ENCODE measurements at places on chromosomes 2 and 18.

DNA sequence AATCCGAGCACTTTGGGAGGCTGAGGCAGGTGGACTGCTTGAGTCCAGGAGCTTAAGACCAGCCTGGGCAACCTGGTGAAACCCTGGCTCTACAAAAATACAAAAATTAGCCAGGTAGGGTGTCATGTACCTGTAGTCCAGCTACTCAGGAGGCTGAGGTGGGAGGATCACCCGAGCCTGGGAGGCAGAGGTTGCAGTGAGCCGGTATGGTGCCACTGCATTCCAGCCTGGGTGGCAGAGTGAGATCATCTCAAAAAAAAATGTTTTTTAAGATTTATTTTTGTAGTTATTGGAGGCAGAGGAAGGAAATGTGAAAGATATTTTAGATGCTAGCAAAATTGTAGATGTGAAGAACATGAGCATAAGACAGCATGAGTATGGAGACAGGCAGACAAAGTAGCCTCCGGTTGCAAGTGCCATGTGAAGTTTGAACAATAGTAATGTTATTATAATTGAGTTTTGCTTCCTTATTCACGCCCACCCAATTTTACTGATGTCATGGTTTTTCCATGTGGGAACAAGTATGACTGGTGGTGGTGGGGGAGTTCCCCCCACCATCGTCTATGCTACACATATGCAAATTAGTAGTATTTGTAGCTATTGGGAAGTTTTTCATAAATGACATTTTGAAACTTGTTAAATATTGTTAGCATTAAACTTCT lies 18.0 kb downstream of the REL start:
- DNase-seq: no peak

- no peak for DNase-seq
These were observed 101.4 kb downstream of the FARSB start for GRCh38 chr2:222554517-222554916.

- DNase-seq: no peak
These were observed 61.7 kb downstream of the KCNS3 start for GRCh38 chr2:17940091-17940630.

DNA sequence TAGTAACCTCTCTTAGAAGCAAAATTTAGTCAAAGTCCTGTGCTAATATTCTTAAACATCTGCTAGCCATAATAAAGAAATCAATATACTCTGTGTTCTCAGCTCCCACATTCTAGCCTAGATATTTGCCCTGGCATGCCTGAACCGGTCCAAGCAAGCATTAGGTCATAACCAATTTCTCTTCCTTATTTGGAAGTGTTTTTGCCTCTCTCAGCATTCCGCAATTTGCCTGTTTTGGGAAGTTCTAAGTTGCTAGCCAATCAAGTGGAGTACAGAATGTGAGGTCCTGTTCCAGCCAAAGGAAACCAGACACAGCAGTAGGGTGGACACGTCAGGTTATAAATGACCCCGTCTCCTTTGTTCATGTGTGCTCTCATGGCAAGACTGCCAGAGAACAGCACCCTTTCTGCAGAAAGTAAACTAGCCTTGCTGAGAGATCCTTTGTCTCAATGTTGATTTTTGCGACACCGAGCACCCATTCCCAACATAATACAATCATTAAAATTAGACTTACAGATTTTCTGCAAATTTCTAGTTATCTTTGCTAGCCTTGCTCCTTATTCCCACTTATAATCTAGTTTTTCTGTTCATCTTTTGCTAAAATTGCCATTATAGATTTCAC lies 13.0 kb upstream of the SULT1C4 start:
- DNase-seq: no peak

DNA sequence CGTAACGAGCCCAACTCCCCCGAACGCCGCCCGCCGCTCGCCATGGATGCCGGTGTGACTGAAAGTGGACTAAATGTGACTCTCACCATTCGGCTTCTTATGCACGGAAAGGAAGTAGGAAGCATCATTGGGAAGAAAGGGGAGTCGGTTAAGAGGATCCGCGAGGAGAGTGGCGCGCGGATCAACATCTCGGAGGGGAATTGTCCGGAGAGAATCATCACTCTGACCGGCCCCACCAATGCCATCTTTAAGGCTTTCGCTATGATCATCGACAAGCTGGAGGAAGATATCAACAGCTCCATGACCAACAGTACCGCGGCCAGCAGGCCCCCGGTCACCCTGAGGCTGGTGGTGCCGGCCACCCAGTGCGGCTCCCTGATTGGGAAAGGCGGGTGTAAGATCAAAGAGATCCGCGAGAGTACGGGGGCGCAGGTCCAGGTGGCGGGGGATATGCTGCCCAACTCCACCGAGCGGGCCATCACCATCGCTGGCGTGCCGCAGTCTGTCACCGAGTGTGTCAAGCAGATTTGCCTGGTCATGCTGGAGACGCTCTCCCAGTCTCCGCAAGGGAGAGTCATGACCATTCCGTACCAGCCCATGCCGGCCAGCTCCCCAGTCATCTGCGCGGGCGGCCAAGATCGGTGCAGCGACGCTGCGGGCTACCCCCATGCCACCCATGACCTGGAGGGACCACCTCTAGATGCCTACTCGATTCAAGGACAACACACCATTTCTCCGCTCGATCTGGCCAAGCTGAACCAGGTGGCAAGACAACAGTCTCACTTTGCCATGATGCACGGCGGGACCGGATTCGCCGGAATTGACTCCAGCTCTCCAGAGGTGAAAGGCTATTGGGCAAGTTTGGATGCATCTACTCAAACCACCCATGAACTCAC lies 673 bp downstream of the PCBP1 start:
- peak; percentile 46 for DNase-seq

DNA sequence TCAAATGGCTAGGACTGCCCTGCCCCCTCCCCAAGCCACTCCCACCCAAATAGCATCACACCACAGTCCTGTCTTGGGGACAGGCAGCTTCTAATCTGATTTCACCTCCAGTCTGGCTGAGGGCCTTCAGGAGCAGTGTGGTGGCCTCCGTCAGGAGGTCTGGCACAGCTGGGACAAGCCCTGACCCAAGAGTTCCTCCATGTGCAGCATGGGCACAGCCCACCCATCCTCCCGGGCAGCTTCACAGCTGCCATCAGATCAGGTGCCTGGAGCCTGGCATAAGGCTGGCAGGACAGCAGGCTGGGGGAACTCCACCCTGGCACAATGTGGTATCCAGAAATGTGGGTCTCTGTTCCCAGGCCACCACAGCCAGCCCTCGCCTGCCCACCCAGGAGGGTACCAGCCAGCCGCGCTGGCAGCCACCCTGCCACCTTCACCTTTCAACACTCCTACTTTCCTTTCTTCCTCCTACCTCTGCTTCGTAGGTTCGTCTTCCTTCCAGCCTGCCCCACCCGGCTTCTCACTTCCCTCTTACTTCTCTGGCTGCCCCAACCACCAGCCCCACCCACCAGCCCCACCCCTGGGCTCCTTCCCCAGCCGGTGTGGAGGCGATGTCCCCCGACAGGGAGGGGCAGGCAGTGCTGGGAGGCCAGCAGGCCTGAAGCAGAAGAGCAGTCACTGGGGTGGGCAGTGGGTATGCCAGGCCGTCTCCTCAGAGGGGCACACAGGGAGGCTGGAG lies at the start of gene CAPG:
Gene CAPG, minus strand, starts transcription at position 522 of the 739 bp plus-strand sequence. CDS start 8,221 bp downstream, outside the sequence.
- no peak for DNase-seq

- DNase-seq: no peak
These were observed 179.0 kb upstream of the SLC39A10 start for GRCh38 chr2:195477996-195478382.

- DNase-seq: no peak
These were observed 507.4 kb upstream of the MYT1L start for GRCh38 chr2:2838548-2838845.

- DNase-seq: no peak
These were observed 212.6 kb downstream of the INSIG2 start for GRCh38 chr2:118300832-118301231.

- DNase-seq: peak; percentile 17
These were observed 72.5 kb upstream of the CYP26B1 start for GRCh38 chr2:72220170-72220569.

- DNase-seq: no peak
These were observed 1.2 kb downstream of the EPB41L3 start for GRCh38 chr18:5542515-5543035.

DNA sequence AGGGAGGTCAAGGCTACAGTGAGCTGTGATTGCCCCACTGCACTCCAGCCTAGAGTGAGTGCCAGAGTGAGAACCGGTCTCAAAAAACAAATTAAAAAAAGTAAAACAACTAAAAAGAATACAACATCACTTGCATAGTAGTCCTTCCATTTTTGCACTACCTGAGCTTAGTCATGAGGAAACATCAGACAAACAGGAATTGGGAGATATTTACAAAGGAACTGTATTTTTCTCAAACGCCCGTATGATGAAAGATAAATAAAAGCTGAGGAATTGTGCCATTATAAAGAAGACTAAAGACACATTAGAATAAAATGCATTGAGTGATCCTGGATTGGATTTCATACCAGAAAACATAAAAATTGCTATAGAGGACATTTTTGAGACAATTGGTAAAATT lies 50.0 kb upstream of the ATP8B1 start:
- no peak for DNase-seq

GRCh38 chr2:30341500-30342267 lies 105.4 kb upstream of the LCLAT1 start:
- DNase-seq: peak; percentile 12

- DNase-seq: no peak
These were observed 66.2 kb downstream of the HNMT start for GRCh38 chr2:138030459-138030858.

GRCh38 chr2:190466819-190467446 lies 58.8 kb downstream of the MFSD6 start:
- DNase-seq: peak; percentile 36

- DNase-seq: no peak
These were observed 66.6 kb upstream of the GPC1 start for GRCh38 chr2:240368781-240369331.

- DNase-seq: no peak
These were observed 27.4 kb downstream of the HPCAL1 start for GRCh38 chr2:10329880-10330699.
